ENCODE measurements at places on chromosomes 5 and 9.

- no peak for DNase-seq
These were observed 52.7 kb upstream of the LARP1 start for GRCh38 chr5:154702477-154702876.

- peak; percentile 58 for DNase-seq
These were observed 34.3 kb upstream of the RPS23 start for GRCh38 chr5:82312373-82312856.

DNA sequence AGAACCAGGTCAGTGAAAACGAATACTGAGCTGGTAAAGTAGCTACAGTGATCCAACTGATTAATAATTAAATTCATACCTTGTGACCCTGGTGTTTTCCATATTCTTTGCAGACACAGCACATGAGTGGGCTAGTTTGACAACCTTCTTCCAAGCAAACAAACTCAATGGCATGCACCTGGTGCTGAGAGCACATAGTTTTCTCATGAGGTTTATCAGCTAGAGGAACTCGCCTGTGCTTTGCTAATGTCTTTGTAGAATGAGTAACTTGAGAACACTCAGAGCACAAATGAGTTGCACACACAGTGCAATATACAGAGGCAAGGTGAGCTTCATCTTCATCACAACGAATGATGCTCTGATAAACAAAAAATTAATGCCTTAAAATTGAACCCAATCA is 12.6 kb downstream of the TRIM23 start:
- no peak for DNase-seq

GRCh38 chr5:74337254-74337983 is 303.1 kb downstream of the ENC1 start:
- no peak for DNase-seq

DNA sequence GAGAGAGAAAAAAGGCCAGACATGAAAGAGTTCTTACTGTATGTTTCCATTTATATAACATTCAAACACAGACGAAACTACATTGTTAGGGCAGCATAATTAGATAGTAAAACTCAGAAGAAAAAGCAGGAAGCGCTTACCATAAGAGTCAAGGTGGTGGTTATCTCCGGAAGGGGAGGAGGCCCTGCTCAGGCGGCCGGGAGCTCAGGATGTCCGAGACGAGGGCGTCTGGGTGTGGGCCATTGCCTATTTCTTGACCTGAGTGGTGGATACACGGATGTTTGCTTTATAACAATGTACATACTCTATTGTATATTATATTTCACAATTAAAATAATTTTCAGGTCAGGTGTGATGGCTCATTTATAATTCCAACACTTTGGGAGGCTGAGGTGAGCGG is 80.9 kb upstream of the COL5A1 start:
- no peak for DNase-seq

DNA sequence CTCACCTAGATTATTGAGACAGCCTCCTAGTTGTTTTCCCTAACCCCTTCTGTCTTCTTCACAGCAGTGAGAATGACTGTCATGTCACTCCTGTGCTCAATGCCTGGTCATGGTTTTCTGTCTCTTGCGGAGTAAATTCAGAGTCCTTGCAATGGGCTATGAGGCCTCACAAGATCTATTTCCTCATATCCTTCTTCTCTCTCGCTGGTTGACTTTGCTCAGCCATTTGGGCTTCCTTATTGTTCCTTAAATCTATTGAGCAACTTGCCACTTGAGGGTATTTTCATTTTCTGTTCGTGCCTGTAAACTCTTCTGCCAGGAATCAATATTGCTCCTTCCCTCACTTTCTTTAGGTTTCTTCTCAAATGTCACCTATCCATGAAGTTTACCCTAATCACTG is 9.0 kb downstream of the PPP3R2 start:
- no peak for DNase-seq

DNA sequence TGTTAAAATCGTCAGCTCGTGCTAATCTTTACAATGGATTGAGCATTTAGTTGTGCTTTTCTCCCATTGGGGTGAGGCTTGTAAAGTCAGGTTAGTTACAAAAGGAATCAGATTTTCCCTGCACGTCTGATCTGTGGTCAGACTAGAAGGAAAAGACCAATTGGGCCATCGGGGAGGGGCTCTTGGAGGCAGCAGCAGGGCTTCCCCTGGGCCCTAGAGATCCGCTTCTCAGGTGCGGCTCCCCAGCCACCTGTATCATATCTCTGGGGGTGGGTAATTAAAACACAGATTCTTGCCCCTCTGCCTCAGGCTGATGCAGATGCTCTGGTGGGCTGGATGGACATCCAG is 200.3 kb downstream of the HSPA4 start:
- peak; percentile 79 for DNase-seq

- no peak for DNase-seq
These were observed 31.2 kb downstream of the DEPDC1B start for GRCh38 chr5:60668686-60669304.

GRCh38 chr9:121118266-121118665 is 43.5 kb downstream of the CNTRL start:
- DNase-seq, result no peak

GRCh38 chr9:7368410-7369292 is 430.9 kb downstream of the DMAC1 start:
- no peak for DNase-seq

DNA sequence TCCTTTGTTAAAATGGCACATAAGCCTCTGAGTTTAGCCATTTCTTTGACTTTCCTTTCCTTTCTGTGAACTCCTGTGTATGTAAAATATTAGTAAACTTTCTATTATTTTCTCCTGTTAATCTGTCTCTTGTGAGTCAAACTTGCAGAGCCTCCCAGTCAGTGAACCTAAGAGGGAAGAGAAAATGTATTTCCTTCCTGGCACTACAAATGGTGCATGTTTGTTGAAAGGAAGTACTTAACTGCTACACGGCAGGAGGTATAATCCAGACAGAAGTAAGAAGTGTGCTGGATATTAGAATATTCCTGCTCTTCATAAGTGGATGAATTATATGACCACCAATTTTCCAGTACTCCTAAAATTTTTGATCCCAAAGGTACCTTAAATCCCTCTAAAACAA is 23.0 kb downstream of the CTSL start:
- DNase-seq, result no peak

- no peak for DNase-seq
These were observed 8.5 kb upstream of the DNAJC25 start for GRCh38 chr9:111622626-111623025.

GRCh38 chr9:93525476-93525875 is 50.9 kb upstream of the PHF2 start:
- no peak for DNase-seq

GRCh38 chr5:139847790-139848507 is 52.3 kb downstream of the PSD2 start:
- DNase-seq, result peak; percentile 93

DNA sequence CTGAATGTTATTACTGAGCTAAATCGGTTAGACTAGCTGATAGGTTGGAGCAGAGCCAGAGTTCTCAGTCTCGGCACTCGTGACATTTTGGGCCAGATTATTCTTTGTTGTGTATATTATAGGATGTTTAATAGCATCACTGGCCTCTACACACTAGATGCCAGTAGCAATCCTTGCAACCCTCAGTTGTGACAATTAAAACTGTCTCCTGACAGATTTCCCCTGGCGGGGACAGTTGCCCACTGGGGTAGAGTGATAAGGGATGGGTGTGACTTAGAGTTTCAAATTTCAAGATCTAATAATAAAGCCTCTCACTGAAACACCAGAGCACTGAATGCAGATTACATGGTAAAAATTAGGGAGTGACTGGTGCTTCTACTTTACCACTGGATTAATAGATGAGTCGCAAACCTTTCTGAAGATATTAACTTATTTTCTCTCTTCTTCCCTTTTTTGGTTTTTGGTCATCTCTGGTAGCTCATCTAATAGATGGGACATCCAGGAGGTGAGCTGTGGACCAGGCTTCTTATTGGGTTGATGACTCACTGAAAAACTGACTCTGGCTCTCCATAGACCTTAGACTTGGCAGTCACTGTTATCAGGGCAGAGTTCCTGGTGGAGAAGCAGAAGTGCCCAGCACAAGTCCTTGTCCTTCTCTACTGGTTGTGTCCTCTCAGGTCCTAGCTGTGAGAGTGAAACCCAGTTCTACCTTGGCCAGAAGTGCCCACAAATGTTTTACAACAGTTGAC is 150.3 kb downstream of the UNC13B start:
- no peak for DNase-seq

- peak; percentile 35 for DNase-seq
These were observed 56.1 kb downstream of the LRRTM2 start for GRCh38 chr5:138819081-138819480.

- no peak for DNase-seq
These were observed 120.5 kb downstream of the FEM1C start for GRCh38 chr5:115424030-115424429.

DNA sequence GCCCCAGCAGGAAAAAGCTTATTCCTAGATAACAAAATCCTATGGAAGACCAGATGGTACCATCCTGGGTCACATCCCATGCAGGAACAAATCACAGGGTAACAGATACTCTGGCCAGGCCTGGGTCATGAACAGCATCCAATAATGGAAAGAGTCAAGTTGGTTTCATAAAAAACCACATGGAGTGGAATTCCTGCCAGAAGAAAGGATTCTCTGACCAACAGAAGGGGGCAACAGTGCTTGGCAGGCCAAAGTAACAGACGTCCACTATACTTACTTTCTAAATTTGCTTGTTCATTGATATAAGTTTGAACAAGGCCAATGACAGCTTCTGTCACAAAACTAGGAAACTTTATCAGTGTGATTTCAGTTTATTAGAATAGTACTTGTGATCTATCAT is 273.5 kb downstream of the ARRDC3 start:
- no peak for DNase-seq

- DNase-seq, result no peak
These were observed 47.8 kb downstream of the PAM start for GRCh38 chr5:102802708-102803458.

DNA sequence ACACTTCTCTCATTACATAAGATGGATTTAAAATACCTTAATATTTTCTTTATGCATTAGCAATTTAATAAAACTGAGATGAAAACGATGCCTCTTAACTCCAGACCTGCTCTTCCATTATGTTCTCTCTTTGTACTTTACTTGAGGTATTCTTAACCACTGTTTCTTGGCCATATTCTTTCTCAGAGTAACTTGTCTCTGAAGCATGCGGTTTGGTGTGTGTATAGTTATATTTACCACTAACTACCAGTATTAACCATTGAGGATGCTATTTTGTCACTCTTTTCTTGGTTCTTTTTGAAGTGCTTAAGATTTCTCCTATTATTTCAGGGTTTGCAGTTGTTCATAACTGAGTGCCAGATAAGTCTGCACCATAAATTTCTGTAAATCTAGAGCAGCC is 17.9 kb downstream of the TMEM167A start:
- no peak for DNase-seq

- DNase-seq, result no peak
These were observed 40.0 kb downstream of the PAPPA start for GRCh38 chr9:116193636-116194035.

GRCh38 chr5:147734894-147735293 is 47.6 kb downstream of the JAKMIP2 start:
- no peak for DNase-seq
